ENCODE measurements at places on chromosomes 7 and 10.

DNA sequence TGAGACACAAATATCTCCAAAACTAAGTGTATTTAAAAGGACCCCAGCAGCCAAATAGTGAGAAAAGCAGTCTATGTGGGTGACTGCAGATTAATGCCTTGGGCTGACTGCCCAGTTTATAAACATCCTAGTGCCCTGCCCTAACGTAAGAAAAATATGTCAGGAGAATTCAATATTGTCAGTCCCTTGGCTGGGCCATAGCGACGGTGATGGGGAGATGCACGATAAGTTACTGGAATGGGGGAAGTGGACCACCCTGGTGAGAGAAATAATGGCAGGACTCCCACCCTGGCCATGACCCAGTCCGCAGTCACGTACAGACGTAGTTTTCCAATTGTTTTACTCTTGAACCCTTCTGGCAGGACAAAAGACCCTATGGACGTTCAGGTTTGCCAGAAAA is 48.0 kb downstream of the JCAD start:
- H3K27me3 ChIP-seq, result no peaks in the 10 kb centered on the region
- no peaks in the 10 kb centered on the region for H3K36me3 ChIP-seq
- no peak overlapping the region for H3K4me3 ChIP-seq
- H3K27ac ChIP-seq, result no peak overlapping the region
- no peak for DNase-seq
- no peaks in the 10 kb centered on the region for H3K4me1 ChIP-seq

- no peaks in the 10 kb centered on the region for H3K36me3 ChIP-seq
- no peaks in the 10 kb centered on the region for H3K27me3 ChIP-seq
- DNase-seq, result no peak
- H3K4me3 ChIP-seq, result no peak overlapping the region
- H3K27ac ChIP-seq, result no peak overlapping the region
These were observed 612.9 kb downstream of the SORCS1 start for GRCh38 chr10:106551501-106552062.

- H3K27ac ChIP-seq, result no peak overlapping the region
- no peak for DNase-seq
- peaks cover 14% of the 10 kb centered on the region for H3K36me3 ChIP-seq
These were observed 13.8 kb upstream of the CYREN start for GRCh38 chr7:135184254-135184841.

DNA sequence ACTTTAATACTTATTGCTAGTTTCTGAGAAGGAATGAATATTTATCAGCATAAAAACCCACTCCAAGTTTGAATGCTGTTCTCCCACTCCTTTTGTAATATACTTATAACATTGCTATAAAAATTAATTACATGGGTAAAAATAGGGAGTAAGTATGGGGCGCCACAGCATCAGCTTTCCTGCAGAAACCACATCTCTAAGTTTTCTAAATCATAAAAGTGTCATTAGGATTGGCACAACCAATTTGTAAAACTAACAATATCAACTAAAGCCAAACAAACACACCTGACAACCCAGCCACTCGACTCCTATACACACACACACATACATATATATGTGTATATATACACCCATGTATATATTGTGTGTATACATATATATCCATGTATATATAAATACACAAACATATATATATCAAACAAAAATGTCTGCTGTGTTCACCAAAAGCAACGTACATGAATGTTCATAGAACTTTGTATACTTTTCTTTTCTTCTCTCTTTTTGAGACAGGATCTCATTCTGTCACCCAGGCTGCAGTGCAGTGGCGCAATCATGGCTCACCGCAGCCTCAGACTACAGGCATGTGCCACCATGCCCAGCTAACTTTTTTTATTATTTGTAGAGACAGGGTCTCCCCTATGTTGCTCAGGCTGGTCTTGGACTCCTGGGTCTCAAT is 14.8 kb upstream of the LRRC17 start:
- no peak for DNase-seq
- no peaks in the 10 kb centered on the region for H3K4me1 ChIP-seq
- no peaks in the 10 kb centered on the region for H3K36me3 ChIP-seq
- H3K4me3 ChIP-seq, result no peak overlapping the region

GRCh38 chr7:100080907-100081534 is 502 bp downstream of the ZNF3 start:
- peaks cover 26% of the 10 kb centered on the region for H3K36me3 ChIP-seq
- peaks cover 24% of the 10 kb centered on the region for H3K4me1 ChIP-seq
- no peak for DNase-seq
- H3K27me3 ChIP-seq, result no peaks in the 10 kb centered on the region

GRCh38 chr7:44348851-44349781 is 23.7 kb upstream of the CAMK2B start:
- no peak overlapping the region for H3K27ac ChIP-seq
- H3K36me3 ChIP-seq, result no peaks in the 10 kb centered on the region
- no peaks in the 10 kb centered on the region for H3K27me3 ChIP-seq

DNA sequence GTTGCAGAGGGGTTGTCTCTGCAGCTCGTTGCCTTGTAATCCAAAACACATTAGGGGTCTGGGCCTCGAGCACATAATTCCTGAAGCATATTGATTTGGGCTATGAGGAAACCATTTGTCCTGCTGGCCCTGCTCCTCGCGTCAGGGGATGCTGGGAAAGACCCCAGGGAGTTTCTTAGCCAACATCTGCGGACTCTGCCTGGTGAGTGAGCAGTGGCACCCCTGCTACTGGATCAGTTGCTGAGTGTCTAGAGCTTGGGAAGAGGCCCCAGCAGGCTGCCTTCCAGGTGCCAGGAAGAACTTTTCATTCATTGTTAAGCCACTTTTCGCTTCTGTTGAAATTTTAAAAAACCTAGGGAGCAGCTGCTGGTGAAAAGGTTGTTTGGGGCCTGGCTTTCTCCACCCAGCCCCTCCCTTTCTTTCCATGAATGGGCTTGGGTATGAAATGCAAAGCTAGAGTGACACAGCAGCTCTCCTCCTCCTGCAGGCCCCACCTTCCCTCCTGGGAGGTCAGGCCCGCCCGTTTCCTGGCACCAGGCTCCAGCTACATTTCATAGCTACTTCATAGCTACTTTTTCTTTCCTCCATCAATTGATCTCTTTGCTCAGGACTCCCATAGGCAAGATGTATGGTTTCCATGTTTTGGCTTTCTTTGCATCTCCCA is 26.8 kb downstream of the TACR2 start:
- no peak overlapping the region for H3K4me3 ChIP-seq
- no peak for DNase-seq
- peaks cover 13% of the 10 kb centered on the region for H3K4me1 ChIP-seq
- no peaks in the 10 kb centered on the region for H3K27me3 ChIP-seq
- H3K27ac ChIP-seq, result no peak overlapping the region
- peaks cover 38% of the 10 kb centered on the region for H3K36me3 ChIP-seq

DNA sequence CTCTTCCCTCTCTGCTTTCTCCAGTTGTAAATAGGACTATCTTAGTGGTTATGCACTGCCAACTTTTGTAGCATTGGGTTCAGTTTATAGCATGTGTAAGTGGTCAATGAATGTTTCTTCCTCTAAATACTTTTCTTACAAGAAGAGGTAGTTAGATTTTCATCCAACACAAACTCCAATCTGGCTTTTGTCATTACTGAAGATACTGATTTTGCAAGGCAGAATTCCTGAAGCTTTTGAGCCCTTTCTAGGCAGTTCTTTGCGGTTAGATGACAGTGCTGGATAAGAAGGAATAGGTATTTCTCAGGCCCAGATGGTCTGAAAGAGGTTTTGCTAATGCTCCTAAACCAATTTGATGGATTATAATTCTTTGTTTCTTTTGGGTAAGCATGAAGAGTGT is 60.5 kb downstream of the BICC1 start:
- H3K4me3 ChIP-seq, result no peak overlapping the region
- no peak overlapping the region for H3K27ac ChIP-seq
- no peaks in the 10 kb centered on the region for H3K4me1 ChIP-seq
- no peak for DNase-seq

DNA sequence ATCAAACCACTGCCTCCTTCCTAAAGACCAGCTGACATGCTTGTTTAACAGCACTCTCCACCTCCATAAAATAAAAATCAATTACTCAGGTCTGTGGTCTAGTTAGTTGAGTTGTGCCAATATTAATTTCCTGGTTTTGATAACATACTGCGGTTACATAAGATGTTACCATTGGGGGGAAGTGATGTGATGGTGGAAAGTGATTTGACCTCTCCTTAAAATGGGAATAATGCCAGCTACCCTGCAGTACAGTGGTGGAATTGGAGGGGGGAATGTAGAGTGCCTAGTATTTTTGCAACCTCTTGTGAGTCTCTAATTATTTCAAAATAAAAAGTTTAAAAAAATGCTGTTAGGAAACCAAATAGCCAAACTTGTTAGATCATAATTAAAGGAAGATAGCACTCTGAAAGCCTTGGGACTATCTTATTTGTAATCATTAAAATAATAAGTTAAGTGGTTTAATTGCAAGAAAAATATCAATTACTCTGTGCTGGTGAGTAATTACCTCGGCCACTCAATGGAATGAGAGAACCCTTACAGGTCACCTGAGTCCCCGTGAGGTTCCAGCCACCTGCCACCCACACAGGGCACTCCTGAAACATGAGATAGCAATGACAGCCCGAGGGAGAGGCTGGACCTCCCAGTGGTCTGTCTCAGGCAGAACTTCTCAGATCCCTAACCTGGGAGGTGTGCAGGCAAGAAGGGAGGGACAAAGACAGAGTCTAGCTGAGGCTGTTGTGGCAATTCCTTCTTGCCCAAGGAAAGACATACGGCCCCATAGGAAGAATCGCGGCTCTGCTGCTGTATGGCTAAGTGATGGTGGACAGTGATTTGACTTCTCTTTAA is 94.1 kb downstream of the SH3PXD2A start:
- no peaks in the 10 kb centered on the region for H3K27me3 ChIP-seq
- DNase-seq, result no peak
- H3K27ac ChIP-seq, result no peak overlapping the region
- peaks cover 66% of the 10 kb centered on the region for H3K4me1 ChIP-seq
- no peak overlapping the region for H3K4me3 ChIP-seq
- no peaks in the 10 kb centered on the region for H3K36me3 ChIP-seq

DNA sequence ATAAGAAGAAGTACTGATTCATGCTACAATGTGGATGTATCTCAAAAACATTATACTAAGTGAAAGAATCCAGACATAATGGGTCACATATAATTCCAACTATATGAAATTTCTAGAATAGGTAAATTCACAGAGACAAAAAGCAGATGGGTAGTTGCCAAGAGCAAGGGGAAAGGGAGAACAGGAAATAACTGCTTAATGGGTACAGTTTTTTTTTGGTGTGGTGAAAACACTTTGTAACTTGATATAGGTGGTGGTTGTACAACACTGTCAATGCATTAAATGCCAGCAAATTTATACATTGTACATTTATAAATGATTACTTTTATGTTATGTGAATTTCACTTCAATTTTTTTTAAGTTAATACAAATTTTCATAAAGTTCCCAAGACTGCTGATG is 19.4 kb upstream of the LRRN3 start:
- peaks cover 15% of the 10 kb centered on the region for H3K4me1 ChIP-seq
- H3K27me3 ChIP-seq, result no peaks in the 10 kb centered on the region
- H3K4me3 ChIP-seq, result no peak overlapping the region

DNA sequence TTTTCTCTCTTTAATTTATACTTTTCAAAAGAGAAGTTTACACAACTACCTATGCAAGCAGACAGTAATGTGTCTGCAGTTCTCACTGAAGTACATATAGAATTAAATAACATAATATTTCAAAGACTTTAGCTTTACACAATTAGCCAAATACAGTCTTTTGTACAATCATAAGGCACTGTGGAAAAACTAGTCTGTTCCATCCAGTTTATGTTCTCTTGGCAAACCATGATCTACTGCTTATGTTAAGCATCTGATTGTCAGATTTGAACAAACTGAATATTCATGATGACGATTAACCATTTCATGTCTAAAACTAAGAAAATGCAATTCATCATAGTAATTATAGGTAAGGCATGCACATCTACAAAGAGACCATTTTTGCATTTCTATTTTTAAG is 842 bp downstream of the SEMA3A start:
- no peak for DNase-seq
- no peak overlapping the region for H3K4me3 ChIP-seq
- no peak overlapping the region for H3K27ac ChIP-seq
- no peaks in the 10 kb centered on the region for H3K36me3 ChIP-seq
- no peaks in the 10 kb centered on the region for H3K27me3 ChIP-seq

DNA sequence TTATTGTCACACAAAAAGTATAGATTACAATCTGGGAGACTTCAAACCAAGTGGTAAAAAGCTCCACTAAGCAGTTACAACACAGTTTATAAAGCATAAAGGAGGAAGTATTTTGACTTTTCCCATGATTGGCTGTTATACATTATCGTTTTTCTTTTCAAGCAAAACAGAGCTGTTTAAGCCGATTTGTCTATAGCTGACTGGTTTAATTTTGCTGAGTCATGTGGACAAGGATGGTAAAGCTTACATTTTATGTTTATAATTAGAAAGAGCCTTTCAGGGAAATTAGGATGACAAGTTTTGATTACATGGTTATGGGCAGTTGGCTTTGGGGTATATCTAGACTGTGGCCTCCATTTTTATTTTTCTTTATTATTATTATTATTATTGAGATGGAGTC is 152.5 kb upstream of the STK17A start:
- no peak overlapping the region for H3K27ac ChIP-seq
- no peak overlapping the region for H3K4me3 ChIP-seq
- no peak for DNase-seq
- H3K27me3 ChIP-seq, result no peaks in the 10 kb centered on the region

DNA sequence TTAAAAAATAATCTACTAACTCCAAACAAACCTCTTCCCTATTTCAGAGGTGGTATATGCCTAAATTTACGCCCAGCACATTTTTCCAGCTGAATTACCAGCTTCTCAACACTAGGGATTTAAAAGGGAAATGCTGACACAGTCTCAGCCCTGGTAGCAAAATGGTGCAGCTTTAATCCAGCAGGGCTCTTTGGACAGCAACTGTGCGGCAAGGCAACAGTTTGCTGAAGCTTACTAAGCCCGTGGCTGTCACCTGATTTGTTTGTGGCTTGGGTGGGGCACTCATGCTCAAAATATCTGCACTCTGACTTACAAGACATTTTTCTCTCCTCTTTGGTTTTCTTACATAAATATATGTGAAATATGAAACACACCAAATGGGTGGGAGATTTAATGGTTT is 206.7 kb downstream of the POU6F2 start:
- no peaks in the 10 kb centered on the region for H3K36me3 ChIP-seq
- no peaks in the 10 kb centered on the region for H3K27me3 ChIP-seq
- no peak overlapping the region for H3K4me3 ChIP-seq
- DNase-seq, result no peak
- H3K27ac ChIP-seq, result no peak overlapping the region
- no peaks in the 10 kb centered on the region for H3K4me1 ChIP-seq

DNA sequence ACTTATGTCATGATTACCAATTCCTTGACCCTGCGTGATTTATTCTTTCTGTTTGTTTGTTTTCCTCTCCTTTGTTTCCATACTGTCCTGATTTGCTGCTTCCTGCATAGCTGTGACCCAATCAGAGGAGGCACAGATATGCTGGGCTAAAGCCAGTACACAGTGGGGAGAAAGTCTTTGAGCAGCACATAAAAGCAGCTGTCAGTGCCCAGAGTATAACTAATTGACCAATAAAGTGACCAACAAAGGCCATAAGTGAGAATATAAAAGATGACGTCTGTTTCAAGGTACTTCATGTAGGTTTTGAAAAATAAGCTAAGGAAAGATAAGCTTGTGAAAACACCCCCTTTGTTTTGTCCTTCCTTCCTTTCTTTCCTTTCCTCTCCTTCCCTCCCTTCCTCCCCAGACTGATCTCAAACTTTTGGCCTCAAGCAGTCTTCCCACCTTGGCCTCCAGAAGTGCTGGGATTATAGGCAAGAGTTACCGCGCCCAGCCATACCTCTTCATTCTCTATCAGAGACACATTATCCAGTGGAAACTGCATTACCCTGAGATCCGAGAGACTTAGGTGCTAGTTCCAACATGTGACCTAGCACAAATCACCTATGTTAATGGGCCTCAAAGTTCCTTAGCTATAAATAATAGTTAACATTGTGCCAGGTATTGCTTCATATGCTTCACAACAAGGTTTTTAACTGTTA is 17.0 kb downstream of the BCAP29 start:
- H3K27me3 ChIP-seq, result no peaks in the 10 kb centered on the region
- H3K4me1 ChIP-seq, result no peaks in the 10 kb centered on the region
- DNase-seq, result no peak
- peaks cover 8% of the 10 kb centered on the region for H3K36me3 ChIP-seq
